ENCODE measurements at places on chromosomes 2 and 18. TPM values are rescaled to one million over a fixed set of nuclear protein-coding genes. Genes with fewer than 3 reads are reported as not detected.

SERPINB7 gene
- not detected for polyA plus RNA-seq

PROKR1 gene
- polyA plus RNA-seq, result 4.8 TPM

GAD1 gene
- 74.8 TPM for polyA plus RNA-seq

STAT4 gene
- 7.4 TPM for polyA plus RNA-seq

RTP5 gene
- 27.9 TPM for polyA plus RNA-seq

GPC1 gene
- 216 TPM for polyA plus RNA-seq

PID1 gene
- 73.2 TPM for polyA plus RNA-seq

All from spinal cord (tissue), 10 donors.